GM12878 (cell line): ENCODE measurements at places on chromosomes 13 and 19. TPM values are rescaled to one million over a fixed set of nuclear protein-coding genes. Genes with fewer than 3 reads are reported as not detected.

DNA sequence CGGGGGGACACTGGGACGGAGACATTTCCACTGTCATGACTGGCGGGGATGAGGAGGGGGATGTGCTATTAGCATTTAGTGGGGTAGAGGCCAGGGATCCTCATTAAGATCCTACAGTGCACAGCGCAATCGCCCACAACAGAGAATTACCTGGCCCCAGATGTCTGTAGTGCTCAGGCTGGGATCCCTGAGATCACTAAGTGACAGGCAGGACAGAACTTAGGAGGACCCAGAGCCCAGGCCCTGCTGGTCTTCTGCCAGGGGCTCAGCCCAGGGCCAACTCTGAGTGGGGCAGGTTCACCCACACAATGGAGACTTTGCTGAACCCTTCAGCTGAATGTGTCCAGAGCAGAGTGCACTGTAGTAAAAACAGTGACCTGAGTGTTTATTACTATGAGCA, 4.6 kb downstream of the RANBP3 start:
- H3K36me3 ChIP-seq: peaks cover 11% of the 10 kb centered on the region
- H3K4me3 ChIP-seq: no peak overlapping the region
- peaks cover 24% of the 10 kb centered on the region for H3K4me1 ChIP-seq
- H3K27me3 ChIP-seq: no peaks in the 10 kb centered on the region
- no peak for DNase-seq

GRCh38 chr13:48299591-48299990, 4.0 kb upstream of the RB1 start:
- H3K4me3 ChIP-seq: no peak overlapping the region
- no peak overlapping the region for H3K27ac ChIP-seq
- no peaks in the 10 kb centered on the region for H3K36me3 ChIP-seq
- H3K4me1 ChIP-seq: no peaks in the 10 kb centered on the region

- no peak for DNase-seq
- H3K4me1 ChIP-seq: no peaks in the 10 kb centered on the region
- H3K4me3 ChIP-seq: no peak overlapping the region
- no peaks in the 10 kb centered on the region for H3K36me3 ChIP-seq
- no peak overlapping the region for H3K27ac ChIP-seq
These were observed 29.0 kb upstream of the SLITRK6 start for GRCh38 chr13:85828094-85828684.

GRCh38 chr13:43377149-43377548, 353.8 kb downstream of the DNAJC15 start:
- no peak overlapping the region for H3K27ac ChIP-seq
- no peak overlapping the region for H3K4me3 ChIP-seq
- no peaks in the 10 kb centered on the region for H3K36me3 ChIP-seq

- H3K4me3 ChIP-seq: no peak overlapping the region
- DNase-seq: no peak
- no peak overlapping the region for H3K27ac ChIP-seq
- no peaks in the 10 kb centered on the region for H3K27me3 ChIP-seq
- H3K36me3 ChIP-seq: no peaks in the 10 kb centered on the region
These were observed 547.0 kb upstream of the SLITRK5 start for GRCh38 chr13:87123987-87124784.

- no peaks in the 10 kb centered on the region for H3K4me1 ChIP-seq
- H3K4me3 ChIP-seq: no peak overlapping the region
- DNase-seq: no peak
- H3K27me3 ChIP-seq: no peaks in the 10 kb centered on the region
These were observed 14.6 kb downstream of the NLRP8 start for GRCh38 chr19:55962186-55962585.

TMEM161A gene
- polyA plus RNA-seq: 21.6 and 25.1 TPM in 2 replicates

- no peaks in the 10 kb centered on the region for H3K4me1 ChIP-seq
- no peak for DNase-seq
- H3K4me3 ChIP-seq: no peak overlapping the region
- no peaks in the 10 kb centered on the region for H3K27me3 ChIP-seq
These were observed 231.4 kb downstream of the OXGR1 start for GRCh38 chr13:96762876-96763275.

LGALS14 gene
- polyA plus RNA-seq: 6.2 and 8.1 TPM in 2 replicates

DNA sequence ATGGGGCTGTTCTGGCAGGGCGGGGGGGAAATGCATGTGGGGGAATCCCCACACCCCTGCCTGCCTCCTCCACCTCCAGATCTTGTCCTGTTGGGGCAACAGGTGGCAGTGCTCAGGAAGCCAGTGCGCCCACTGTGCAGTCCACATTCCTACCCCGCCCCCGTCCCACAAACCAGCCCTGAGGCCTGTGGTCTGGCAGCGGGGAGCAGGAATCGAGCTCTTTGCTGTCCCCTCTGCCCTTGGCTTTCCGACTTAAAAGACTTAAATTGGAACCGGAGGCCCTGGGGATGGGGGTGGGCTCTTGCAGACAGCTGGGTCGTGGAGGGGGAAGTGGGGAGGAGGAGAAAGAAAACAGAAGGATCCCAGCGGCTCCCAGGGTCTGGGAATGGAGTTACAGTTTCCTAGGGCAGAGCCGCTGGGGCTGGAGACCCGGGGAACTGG, 4.3 kb downstream of the NANOS3 start:
- no peaks in the 10 kb centered on the region for H3K36me3 ChIP-seq
- H3K27me3 ChIP-seq: no peaks in the 10 kb centered on the region
- H3K27ac ChIP-seq: peak overlapping the region; percentile 64
- H3K4me1 ChIP-seq: peaks cover 25% of the 10 kb centered on the region

KLK3 gene
- polyA plus RNA-seq: not detected in 2 replicates
